Stimulated activated CD4-positive, alpha-beta T cell treated with anti-CD3 and anti-CD28 coated beads, Interleukin-15, amount 100 ng/mL, for 1 hour (primary cell): ENCODE measurements at places on chromosomes 1 and 21.

DNA sequence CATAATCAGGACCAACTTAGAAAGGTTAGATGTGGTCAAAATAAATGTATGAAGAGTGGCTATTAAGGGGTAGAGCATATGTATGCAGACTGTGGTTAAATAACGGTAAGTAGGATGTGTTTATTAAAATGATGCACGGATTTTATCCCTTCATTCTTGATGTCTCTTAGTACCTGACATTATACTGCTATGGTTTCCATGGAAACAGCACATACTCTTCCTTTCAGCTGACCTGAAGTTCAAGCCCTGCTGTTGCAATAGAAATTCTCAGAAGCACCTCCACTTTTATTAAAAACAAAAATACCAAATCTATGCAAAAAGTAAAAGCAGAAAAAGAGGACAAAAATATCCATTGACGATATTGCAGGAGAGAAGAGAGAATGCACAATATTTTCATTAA is 381.4 kb downstream of the RWDD3 start:
- no peak for DNase-seq

- no peak for DNase-seq
These were observed 5.7 kb downstream of the RSPO1 start for GRCh38 chr1:37629008-37629407.

DNA sequence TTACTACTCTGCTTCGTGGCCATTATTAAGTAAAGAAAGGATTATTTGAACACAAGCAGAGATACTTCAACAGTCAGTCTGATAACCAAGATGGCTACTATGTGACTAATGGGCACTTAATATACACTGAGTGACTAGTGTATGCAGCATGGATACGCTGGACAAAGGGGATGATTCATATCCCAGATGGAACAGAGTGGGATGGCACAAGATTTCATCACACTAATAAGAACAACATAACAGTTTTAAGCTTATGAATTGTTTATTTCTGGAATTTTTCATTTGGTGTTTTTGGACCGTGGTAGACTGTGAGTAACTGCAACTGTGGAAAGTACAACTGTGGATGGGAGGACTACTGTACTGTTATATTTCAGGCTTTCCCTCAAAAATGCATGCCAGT is 9.4 kb downstream of the ZCCHC17 start:
- no peak for DNase-seq

DNA sequence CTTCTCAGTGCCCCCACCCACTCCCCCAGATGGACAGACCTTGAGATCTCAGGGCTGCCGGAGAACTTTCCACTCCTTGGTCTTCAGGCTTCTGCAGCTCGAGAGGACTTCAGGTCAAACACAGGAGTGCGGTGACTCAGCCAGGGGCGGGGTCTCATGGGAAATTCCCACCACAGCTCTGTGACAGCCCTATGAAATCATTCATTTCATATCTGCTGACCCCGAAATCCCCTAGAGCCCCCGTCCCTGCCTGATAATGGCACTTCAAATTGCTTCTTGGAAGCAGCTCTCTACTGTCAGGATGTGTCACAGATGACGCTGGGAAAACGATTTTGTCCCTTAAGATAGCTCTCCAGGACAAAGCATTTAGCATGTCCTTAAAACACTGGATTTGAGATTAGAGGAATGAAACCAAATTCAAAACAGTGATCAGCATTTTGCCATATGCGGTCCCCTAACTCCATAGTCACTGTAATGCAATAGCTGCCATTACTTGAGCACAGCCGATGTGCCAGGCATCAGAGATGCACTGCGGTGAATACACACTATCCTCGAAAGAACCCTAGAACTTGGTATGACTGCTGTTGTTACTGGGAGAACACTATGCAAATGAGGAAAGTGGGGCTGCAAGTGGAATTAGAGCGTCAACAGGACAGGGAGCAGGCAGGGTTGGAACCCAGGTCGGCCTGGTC is at the start of gene TNFRSF9:
TSS of gene TNFRSF9 (minus strand) at position 95 of the 692 bp plus-strand sequence. CDS start 845 bp downstream, outside the sequence.
- DNase-seq = peak; percentile 23

GRCh38 chr21:18155508-18156193 is 89.0 kb upstream of the CHODL start:
- no peak for DNase-seq

DNA sequence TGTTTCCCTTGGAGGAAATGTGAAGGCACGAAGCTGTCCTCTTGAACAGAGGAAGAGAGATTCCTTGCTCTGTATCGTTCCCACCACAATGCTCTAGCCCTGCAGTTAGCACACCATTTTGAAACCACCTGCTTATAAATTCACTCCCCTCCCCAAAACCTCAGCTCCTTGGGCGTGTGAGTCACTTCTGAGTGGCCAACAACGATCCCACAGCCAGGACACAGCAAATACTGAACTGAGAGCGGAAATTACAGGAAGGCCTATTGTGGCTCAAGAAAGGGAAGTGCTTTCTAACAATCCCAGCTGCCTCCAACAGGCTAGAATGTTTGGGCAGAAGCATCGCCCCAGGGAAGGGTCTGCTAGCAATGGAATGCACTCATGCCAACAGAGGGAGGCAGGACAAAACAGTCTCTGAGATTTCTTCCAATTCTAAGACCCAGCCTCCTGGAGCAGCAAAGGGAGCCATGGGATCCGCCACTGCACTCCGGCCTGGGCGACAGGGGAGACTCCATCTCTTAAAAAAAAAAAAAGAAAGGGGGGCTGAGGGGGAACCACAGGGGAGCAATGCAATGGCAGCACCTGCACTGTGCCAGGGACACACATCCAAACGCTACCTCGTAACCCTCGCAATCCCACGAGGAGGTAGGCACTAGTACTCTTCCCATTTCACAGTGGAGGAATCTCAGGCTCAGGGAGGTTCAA is 1.9 kb downstream of the TMEM53 start:
- DNase-seq = no peak

DNA sequence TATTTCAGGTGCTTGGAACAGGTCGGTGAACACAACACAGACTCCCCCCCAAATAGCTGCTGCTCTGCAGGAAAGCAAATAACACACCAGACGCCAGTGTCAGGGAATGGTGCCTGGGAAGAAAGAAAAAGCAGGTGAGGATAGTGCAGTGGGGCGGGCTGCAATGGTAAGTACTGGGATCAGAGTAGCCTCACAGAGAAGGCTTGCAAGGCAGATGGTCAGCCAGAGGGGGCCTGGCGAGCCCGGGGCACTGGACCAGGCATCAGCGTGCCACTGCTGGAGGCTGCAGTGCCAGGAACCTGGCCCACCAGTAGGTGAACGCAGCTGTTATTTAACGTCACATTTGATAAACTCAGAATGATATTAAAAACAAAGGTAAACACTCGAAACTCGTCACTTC is 60.0 kb downstream of the POFUT2 start:
- DNase-seq = no peak

DNA sequence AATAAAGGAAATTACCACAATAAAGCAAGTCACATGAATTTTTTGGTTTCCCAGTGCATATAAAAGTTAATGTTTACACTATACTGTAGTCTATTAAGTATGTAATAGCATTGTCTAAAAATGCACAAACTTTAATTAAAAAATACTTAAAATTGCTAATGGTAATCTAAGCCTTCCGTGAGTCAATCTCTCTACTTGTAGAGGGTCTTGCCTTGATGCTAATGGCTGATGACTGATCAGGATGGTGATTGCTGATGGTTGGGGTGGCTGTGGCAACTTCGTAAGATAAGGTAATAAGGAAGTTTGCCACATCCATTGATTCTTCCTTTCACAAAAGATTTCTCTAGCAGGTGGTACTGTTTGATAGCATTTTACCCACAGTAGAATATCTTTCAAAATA is 466.6 kb upstream of the PROX1 start:
- no peak for DNase-seq

DNA sequence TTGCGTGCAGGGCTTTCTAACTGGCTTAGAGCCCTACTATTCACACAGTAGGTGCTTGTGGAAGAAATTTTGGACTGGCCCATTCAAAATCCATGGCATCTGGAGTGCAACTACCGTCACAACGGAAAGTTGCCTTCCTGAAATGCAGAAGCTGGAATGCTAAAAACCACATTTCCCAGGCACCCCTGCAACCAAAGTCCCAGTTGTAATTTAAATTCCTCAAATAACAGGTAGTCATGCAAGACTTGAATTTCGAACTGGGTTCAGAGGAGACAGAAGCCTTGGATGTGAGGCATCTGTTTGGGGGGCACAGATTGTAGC is 186.7 kb downstream of the TOMM20 start:
- no peak for DNase-seq
